ENCODE measurements at places on chromosomes 4 and X.

DNA sequence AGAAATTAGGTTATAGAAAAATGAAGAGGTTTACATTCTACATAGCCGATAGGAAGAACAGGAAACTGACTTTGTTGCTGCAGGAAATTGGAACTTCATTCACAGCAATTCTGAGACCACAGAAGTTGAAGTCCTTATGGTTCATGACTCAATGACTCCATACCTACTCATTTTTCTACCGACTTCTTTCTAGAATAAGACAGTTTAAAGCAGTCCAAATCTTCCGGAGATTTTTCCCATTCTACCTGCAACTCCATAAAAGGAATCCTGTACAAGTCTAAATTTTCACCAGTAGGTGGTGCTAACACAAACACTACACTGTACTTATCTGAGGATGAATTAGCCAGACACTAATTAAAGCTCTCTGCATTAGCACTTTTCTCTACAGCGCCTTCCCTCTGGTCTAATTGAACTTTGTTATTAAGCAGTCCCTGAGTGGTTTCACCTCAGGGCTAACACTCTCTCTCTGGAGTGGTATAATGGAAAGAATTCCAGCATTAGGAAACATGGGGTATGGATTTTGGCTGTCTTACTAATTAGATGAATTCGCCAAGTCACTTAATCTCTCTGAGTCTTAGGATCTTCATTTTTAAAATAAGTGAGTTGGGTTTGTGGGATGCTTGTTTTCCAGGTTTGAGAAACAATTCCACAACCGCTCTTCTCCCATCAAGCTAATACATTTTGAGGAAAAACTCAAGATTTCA, 167.9 kb downstream of the SMIM20 start:
- no peak for DNase-seq

- no peak for DNase-seq
These were observed 97.6 kb downstream of the SLC34A2 start for GRCh38 chr4:25753239-25753638.

- no peak for DNase-seq
These were observed 11.6 kb downstream of the CXCR3 start for GRCh38 chrX:71606536-71607216.

DNA sequence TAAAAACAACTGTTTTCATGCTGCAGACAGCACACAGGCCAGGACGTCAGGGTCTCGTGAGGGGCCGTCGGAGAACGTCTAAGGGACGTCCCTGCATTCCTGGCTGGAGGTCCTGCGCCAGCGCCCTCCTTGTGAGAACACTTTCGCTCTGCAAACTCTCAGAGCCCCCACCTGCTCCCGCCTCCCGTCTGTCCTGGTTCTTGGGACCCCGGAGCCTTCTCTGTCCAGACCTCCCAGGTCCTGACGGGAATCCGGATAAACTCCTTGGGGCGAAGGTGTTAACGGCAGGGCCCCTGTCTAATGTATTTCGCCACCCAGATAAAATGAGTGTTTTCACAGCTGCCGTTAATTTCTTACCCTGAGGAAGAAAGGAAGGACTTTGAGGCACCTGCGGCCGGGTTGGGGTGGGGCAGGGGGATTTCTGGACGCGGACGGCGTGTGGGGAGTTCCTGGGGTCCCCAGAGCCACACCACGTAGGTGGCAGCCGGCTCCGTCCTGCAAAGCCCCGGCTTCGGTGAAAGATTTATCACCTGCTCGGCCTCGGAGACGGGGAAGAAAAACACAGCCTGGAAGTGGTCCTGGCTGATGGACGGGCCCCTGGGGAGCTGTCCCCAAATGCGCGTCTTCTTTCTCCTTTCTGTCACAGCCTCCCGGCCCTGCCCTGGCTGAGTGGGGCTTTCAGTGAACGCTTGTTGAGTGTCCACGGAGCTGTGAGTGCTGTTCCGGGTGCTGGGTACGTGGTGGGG, 35.1 kb upstream of the PPP2R3B start:
- DNase-seq = no peak

DNA sequence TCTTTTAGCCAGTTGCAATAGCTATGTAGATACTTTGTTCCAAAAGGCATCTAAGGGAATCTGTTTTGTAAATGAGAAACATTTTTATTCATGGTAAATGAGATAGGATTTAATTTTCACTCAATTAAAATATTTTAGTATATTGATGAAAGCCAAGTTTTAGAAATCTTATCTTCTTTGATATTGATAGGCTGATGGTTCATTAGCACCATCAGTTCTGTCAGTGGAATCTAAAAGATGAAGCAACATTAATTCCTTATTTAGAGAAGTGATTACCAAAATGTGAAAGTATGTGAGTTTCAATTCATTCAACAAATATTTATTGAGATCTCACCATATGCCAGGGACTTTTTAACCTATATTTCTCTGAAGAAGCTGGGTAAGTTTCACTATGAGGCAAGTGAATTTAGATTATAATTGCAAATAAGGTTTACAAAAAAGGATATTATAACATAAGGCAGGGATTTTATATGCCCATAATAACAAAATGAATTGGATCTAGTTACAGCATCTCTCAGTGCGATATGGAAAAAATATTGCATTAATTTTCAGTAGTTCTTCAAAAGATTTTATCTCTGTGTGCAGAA, 79.3 kb downstream of the GABRB1 start:
- no peak for DNase-seq

DNA sequence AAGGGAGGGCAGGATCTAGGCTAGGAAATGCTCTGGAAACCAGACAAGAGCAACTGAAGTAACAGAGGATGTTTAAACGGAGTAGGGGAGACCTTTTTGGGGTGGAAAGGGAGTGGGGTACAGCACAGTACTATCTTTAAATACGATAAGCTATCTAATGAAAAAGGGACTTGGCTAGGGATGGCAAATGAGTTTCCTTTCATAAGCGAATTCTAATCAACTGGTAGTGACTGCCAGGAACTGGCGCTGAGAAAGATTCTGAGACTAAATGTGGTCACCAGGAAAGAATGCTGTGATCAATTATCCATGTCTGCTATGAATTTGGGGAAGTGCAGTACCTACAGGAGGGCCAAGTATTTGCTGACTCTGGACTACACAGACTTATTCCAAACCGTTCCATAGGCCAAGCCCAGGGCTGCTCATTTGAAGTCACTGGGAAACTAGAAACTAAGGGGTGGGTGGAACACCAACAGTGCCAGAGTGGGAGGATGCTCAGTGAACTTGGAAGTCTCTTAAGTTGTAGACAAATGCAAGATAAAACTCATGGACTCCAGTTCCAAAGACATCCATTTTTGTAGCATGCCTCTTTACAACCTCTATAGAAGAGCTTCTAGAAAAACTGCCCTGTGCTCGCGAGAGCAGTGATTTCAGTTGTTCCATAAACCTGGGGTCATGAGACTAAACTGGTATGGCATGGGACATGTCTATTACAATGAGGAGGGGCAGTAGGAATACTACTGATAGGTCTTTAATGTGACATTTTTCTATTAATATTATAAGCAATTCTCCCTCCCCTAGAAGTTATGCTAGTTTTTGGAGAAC, 2.0 kb downstream of the TRAPPC2 start:
- no peak for DNase-seq

GRCh38 chr4:10207116-10207515, 90.5 kb upstream of the WDR1 start:
- DNase-seq = no peak

- no peak for DNase-seq
These were observed 131.7 kb downstream of the REPS2 start for GRCh38 chrX:17078031-17078720.

DNA sequence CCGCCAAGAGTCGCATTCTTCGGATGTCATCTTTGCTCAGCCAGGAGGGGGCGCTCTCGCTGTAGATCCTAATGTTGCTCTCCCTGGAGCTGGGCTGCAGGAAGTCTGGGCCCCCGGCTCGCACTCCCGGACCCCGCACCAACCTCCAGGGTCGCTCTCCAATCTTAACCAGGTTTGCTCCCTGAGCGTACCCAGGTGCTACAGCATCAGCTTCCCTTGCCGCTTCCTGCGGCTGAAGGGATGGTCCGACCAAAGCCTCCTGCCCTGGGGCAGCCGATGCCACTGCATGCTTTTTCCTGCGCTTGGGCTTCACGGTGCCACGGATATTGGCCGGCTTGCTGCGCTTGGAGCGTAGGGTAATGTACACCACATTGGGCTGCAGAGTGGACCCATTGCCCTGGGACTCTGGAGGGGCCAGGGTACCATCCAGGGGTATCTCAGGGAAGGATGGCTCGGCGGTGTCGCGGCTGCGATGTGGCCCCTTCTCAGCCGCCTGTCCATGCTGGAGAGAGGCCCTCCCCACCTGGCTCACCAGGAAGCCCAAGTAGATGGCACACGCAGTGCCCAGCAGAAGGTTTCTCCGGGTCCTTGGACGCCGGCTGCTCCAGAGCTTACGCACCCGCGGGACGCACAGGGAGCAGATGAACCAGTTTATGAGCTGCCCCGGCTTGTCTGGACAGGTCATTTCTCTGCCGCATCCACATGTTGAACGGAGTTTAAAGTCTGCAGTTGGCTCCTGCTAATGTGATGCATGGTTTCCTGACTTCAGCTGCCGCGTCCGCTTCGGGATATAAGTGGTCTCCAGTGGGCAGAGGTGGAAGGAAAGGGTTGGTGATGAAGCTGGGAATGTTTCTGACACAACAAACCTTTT, 1.9 kb downstream of the GASK1B start:
- no peak for DNase-seq

GRCh38 chr4:173424899-173425805, 26.2 kb upstream of the SCRG1 start:
- no peak for DNase-seq

GRCh38 chrX:38086451-38087215, 80.3 kb downstream of the SYTL5 start:
- no peak for DNase-seq

GRCh38 chr4:83204731-83205130, 79.9 kb downstream of the COQ2 start:
- DNase-seq = no peak

DNA sequence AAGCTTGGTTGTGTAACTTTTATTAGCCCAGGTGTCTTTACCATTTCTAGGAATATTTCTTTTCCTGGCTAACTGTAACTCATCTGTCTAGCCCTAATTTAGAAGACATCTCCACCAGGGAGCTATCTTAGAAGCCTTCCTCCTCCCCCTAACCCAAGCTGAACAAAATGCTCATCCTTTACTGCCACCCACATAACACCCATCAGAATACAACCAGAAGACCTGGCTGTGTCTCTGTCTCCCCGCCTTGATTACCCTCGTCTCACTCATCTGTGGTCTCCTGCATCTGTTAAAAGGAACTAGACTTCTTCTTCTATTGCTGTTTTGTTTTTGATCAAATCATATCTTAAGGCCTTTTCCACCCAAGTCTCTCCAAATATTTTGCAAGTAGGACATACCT, 4.8 kb upstream of the TMEM154 start:
- DNase-seq = no peak

- peak; percentile 37 for DNase-seq
These were observed 239.5 kb upstream of the TET2 start for GRCh38 chr4:104907074-104907649.

DNA sequence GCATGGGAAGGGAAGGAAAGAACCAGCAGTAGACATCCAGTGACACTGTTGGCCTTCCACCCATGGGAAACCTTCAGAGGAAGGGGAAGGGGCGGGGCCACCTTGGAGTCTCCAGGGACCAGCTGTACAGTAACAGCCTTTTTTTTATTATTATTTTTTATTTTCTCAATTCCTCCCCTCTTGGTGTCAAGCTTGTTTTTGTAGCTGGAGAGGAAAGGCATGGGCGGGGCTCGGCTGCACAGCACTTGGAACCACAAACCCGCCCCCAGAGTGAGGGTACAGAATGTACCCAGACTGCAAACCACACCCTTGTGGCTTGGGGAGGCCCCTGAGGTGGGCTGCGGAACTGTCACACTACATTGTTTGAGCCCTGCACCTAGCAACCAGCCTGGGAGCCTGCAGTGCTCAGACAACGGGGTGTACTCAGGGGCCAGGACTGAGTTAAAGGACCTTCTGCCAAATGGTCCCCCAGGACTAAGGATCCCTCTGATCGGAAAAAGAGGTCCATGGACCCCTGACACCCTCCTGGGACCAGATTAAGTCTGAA, 45.7 kb downstream of the PRPS1 start:
- no peak for DNase-seq

DNA sequence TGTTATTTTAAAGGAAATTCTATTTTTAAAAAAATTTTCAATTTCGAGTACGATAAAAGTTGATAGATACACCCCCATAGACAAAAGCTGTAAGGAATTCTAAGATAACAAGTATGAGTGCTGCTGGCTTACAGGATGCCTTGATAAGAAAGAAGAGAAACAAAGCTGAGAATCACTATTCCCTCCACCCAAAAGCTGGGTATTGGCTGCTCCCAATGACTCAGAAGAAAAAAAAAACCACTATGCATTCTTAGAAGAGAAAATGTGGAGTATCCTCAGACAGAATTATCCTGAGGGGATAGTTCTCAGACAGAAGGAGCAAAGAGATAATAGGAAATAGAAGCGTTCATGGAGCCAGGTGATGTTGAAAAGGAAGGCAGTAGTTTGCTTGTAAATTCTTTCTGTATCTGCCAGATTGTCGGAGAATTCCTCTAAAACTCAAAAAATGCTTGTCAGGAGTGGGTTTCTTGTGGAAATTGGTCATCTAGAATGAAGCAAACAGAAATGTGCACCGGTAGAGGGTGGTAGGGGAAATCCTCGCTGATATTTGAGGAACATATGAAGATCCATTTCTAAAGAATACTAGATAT, 217.5 kb upstream of the ADAMTS3 start:
- DNase-seq = no peak

DNA sequence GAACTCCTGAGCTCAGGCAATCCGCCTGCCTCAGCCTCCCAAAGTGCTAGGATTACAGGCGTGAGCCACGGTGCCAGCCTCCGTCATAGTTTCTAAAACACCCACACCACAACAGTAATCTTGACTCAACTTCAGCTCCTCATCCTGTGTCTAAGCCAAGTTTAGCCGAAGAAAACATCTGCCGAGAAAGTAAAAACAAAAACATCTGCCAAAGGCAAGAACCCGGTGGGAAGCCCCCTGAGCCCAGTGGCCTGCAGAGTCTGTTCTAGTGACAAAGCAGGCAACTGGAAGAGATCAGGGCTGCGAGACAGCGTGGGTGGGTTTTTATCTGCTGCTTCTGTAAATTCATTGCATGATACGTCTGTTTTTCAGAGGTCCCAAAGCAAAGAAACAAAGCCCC, 26.6 kb upstream of the CD99 start:
- DNase-seq = no peak

GRCh38 chr4:53714236-53715140, 123.2 kb upstream of the LNX1 start:
- DNase-seq = no peak

DNA sequence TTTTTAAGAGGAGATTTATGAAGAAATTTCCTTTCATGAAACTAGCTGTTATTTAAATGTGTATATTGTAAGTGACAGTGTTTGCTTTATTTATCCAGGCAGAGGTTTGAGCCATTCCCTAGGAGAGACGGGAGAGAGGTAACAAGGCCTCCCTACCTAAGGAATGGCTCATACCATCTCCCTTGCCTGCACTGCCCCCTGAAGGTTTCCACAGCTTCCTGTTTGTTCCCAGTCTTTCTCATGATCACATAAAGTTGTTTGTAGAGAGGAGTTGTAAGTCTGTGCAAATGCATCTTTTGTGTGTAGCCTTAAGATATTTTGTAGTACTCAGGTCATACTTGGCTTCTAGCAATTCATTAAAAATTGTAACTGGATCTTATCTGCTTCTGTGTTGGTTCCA, 1504.5 kb upstream of the PCDH10 start:
- DNase-seq = no peak

- DNase-seq = no peak
These were observed 153.7 kb upstream of the BMP3 start for GRCh38 chr4:80876810-80877209.

Data from NCI-H2227 treated with DMSO at 0.1 percent for 48 hours (cell line).